Activated T-cell treated with anti-CD3 and anti-CD28 coated beads, Interleukin-2, amount 50 U/mL, for 4 hours (primary cell): ENCODE measurements at places on chromosomes 16 and 17. TPM values are rescaled to one million over a fixed set of nuclear protein-coding genes. Genes with fewer than 3 reads are reported as not detected.

Gene MPP2
- 0.91 TPM for total RNA-seq

Gene CDRT15
- not detected for total RNA-seq

Gene CFAP52
- total RNA-seq = not detected

Gene RNU2-1
- 1,970 TPM for total RNA-seq

Gene CNTNAP1
- total RNA-seq = 0.73 TPM

Gene MYL4
- total RNA-seq = not detected

Gene CFAP119
- 4.3 TPM for total RNA-seq

Gene ZNF624
- 3.3 TPM for total RNA-seq

Gene SRCIN1
- total RNA-seq = 0.16 TPM

Gene RFFL
- 20.3 TPM for total RNA-seq

Gene MRC2
- 6.2 TPM for total RNA-seq

Gene MFSD6L
- total RNA-seq = not detected

Gene C16orf86
- 0.46 TPM for total RNA-seq

Gene PDK2
- total RNA-seq = 8.8 TPM

Gene ABI3
- total RNA-seq = 22.7 TPM

Gene CLEC10A
- not detected for total RNA-seq

Gene TLCD2
- 0.19 TPM for total RNA-seq

Gene BIRC5
- total RNA-seq = 10.0 TPM

Gene DNAAF8
- total RNA-seq = 0.16 TPM

Gene PYY
- not detected for total RNA-seq

Gene MEOX1
- 0.24 TPM for total RNA-seq

Gene AIPL1
- total RNA-seq = not detected

Gene LASP1
- 74.7 TPM for total RNA-seq

Gene TEKT5
- not detected for total RNA-seq

Gene KIF18B
- 3.7 TPM for total RNA-seq

Gene HOXB5
- not detected for total RNA-seq

Gene CPHXL2
- not detected for total RNA-seq

Gene ACSM2A
- 0.24 TPM for total RNA-seq

Gene CCL4
- total RNA-seq = 1,809 TPM

Gene UMOD
- not detected for total RNA-seq

Gene SAMD14
- total RNA-seq = 0.52 TPM

Gene CCDC92B
- total RNA-seq = 0.16 TPM

Gene SHISA6
- not detected for total RNA-seq

Gene CACNB1
- 8.8 TPM for total RNA-seq

Gene RHBDL3
- total RNA-seq = 0.20 TPM

Gene TNFSF13
- 1.3 TPM for total RNA-seq

Gene MT1M
- total RNA-seq = not detected

Gene ENDOV
- 11.2 TPM for total RNA-seq

Gene LGALS9B
- total RNA-seq = not detected

Gene ACAP1
- total RNA-seq = 119 TPM

Gene HCRT
- not detected for total RNA-seq

Gene C16orf46
- 1.7 TPM for total RNA-seq

Gene CDH13
- not detected for total RNA-seq

Gene ACBD4
- 4.5 TPM for total RNA-seq

Gene CMTM1
- total RNA-seq = 1.4 TPM

Gene PTRH2
- total RNA-seq = 45.4 TPM

Gene CSH2
- total RNA-seq = not detected

Gene SGF29
- total RNA-seq = 42.1 TPM

Gene CAVIN1
- total RNA-seq = 0.76 TPM

Gene NPIPB8
- total RNA-seq = not detected

Gene CYBA
- 110 TPM for total RNA-seq
